ENCODE measurements at places on chromosomes 16 and 17.
A peak's percentile ranks its signal among the peaks of the same experiment; 100 is the strongest.

DNA sequence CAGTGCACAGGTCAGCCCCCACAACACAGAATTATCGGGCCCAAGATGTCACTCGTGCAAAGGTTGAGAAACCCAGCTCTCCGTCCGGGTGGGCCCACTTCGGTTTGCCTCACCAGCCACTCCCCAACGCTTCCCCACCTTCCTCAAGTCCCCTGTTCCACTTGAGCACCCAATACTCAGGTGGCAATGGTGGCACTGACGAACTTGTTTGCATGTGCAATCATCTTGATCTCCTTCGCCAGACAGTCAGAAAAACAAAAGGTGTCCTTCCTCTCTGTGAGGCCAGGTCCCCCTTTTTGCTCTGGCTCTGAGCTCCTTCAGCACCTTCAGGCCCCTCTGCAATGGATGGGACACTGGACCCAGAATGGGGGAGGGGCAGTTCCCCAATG, 3.7 kb downstream of the GGA2 start:
- no peak for DNase-seq

- peak; percentile 100 for DNase-seq
Observed at GRCh38 chr16:352547-353403, at the start of gene AXIN1. TSS of gene AXIN1 (minus strand) at chr16:352723. CDS start at chr16:347025, 5,698 bp downstream.

DNA sequence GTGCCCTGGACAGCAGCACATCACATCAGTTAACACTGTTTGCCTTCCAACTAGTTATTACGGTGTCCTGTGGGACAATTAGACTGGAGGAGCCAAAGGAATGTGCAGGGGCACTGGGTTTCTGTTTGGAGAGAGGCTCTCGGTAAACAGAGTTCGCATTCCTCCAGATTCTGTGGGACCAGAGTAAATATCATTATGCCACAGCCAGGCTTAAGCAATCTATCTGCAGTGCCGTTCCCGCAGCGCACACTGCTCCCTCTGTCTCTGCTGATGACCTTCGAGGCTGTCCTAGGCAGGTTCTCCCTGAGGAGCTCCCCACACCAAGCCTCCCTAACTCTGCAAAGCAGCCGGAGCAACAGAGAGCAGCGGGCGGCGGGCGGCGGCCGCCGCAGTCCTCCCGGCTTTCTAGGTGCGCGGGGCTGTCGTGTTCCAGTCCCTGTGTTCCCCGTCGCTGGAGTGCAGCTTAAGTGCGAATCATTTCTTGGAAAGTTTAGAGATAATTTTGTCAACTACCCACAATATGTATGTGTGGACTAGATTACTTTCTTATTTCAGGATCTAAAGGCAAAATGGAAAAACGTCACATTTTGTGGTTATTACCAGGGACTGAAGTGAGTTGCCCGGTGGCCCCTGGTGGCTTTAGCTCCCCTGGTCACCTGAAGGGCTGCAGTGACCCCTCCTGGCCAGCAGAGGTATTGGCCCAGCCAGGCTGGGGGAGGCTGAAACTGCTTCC, 43.3 kb downstream of the PGS1 start:
- DNase-seq = peak; percentile 61

- DNase-seq = no peak
Observed at GRCh38 chr17:30717291-30718098, 107.0 kb downstream of the CRLF3 start.

GRCh38 chr17:79777894-79778503, at the start of gene CBX2:
TSS of gene CBX2 (plus strand) at chr17:79778148. CDS start at chr17:79778236, 88 bp downstream.
- DNase-seq = peak; percentile 63

DNA sequence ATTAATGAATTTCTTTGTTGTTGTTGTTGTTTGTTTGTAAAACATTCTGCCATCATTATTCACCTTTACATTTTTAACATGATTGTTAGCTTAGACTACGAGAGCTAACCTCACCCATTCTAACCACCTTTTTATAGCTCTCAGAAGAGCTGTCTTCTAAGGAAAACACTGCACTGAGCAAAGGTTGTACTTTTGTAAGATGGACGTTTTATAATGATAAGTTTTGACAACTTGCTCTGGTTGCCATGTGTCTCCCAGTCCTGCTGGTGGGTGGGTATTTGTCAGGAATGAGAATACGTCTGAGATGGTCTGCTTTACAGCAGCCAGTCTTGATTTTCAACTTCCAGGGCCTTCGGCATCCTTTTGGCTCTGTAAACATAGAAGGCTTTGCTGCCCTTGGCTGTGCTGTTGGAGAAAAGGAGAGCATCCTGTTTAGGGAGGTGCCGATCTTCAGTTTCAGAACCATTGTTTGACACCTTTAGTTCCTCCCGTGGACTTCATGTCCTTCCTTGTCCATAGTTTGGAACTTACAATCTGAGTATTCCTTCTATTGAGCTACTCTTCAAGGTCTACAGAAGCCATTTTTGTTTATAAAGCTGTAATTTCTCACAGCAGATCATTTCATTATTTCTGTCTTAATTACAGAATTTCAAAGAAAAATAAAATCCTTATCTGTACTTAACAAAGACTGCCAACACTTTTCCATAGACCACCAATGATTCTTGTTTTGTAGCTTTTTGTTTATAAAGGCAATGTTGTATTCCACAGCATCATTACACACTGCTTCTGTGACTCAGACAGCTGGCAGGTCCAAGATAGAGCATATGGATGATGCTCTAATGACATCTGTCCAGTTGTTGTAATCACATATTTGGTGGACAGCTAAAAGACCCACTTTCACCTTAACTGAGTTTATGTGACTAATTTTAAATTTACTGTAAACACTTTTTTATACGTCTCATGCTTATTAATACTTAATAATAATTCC, 270.1 kb upstream of the TBX2 start:
- DNase-seq = no peak

DNA sequence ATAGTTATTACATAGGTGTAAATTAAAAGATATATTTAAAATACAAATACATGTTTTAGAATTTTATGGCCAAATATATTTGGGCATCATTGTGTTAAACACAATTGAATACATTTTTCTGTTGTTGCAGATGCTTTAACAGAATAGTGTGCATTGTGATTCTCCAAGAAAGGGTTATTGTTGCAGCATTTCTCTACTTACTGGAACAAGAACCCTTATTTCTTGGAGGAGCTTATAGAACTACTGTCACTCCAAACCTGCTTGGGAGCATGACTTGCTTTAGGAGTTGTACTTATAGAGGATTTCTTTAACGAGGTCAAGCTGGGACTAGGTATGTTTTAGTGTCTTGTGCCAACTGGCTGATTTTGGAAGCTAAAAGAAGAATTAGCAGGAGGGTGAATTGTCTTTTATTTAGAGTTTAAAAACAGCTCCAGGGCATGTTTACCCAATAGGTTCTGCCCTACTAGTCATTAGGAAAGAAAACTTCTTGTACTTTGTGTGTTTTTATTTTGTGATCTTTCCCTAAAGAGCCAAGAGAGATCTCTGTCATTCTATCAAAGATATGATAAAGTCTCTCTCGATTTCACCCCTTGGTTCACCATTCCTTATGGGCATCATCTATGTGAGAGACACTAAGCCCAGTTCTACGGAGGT, 279.8 kb upstream of the SALL1 start:
- no peak for DNase-seq

DNA sequence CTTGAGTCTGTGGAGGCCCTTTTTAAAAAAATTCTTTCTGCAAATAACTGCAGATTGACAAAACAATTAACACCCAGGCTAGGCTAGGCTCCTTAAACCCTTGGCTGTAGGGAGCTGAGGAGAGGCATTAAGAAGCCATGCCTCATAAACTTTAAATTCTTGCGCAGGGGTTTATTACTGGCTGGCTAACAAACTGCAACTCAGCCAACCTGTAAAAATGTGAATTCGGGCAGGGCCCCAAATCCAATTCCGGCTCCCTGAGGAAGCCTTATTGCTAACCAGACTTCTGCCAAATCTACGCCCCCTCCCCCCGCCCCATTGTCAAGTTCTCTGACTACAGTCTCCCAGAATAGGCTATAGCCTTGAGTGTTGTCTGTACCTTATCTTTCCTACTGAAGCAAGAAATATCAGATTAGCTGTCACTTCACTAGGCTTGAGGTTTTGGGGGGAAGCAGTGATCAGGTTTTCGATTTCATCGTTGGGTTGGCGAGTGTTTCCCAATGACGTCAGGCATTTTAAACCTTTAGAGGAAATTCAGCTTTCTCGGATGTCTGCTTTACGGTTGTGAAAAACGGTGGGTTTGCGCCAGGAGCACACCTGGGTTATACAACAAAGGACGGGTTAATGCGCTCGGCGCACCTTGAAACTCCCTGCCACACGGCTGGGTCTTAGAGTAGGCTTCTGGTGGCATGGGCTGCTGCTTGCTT, 2.0 kb downstream of the CDH3 start:
- DNase-seq = no peak

- no peak for DNase-seq
Observed at GRCh38 chr16:56956756-56957155, 5.0 kb upstream of the CETP start.

- no peak for DNase-seq
Observed at GRCh38 chr17:80732268-80732667, 187.6 kb downstream of the RPTOR start.

- DNase-seq = no peak
Observed at GRCh38 chr17:16342979-16343378, 10.3 kb downstream of the CENPV start.

DNA sequence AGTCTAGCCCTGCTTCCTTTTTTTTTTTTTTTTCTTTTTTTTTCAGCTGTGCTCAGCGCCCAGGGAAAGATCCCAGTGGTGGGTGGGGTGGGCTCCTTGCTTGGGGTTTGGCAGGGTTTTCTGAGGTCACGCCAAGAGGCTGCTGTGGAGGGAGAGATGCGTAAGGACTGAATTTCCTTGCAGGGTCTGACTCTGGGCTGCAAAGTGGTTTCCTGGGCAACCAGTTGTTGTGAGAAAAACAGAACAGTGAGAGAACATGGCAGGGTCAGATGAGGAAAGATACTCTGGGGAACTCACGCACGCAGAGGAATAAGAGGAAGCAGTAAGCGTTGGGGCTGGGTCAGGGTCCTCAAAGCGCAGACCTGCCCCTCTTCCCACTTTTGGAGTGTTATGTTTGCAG, 119.5 kb downstream of the IRF8 start:
- DNase-seq = no peak

GRCh38 chr16:89341697-89342694, 124.5 kb downstream of the ZNF778 start:
- DNase-seq = no peak

- no peak for DNase-seq
Observed at GRCh38 chr16:13110124-13110796, 208.9 kb downstream of the SHISA9 start.

GRCh38 chr17:43398724-43399595, at the start of gene ARL4D:
TSS of gene ARL4D (plus strand) at chr17:43398993. CDS start at chr17:43399733, 740 bp downstream.
- peak; percentile 66 for DNase-seq

- DNase-seq = peak; percentile 28
Observed at GRCh38 chr17:36072431-36073121, 8.5 kb downstream of the CCL18 start.

DNA sequence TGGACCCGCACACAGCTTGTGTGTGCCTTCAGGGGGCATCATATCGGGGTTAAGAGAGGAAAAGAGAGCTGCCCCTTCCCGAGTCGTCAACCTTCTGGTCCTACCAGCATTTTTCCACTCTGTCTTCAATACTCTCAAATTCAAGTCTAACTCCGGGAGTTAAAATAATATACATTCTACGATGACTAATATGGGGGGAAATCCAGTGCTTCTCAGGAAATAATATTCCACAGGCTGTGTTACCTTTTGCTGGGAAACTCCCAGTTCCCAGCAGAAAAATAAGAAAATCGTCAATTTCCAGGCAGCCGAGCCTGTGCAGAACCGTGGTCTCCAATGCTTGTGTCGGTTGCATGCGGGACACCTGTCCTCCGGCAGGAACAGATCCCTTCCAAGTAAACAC, 105.0 kb upstream of the FOXF1 start:
- DNase-seq = no peak

GRCh38 chr16:3582276-3583165, 5.3 kb upstream of the NLRC3 start:
- no peak for DNase-seq

Measured in stimulated activated CD4-positive, alpha-beta T cell treated with anti-CD3 and anti-CD28 coated beads, TNF-alpha, amount 100 ng/mL, for 4 hours (primary cell).